ENCODE measurements at places on chromosomes 7 and 10. TPM values are rescaled to one million over a fixed set of nuclear protein-coding genes. Genes with fewer than 3 reads are reported as not detected.

DNA sequence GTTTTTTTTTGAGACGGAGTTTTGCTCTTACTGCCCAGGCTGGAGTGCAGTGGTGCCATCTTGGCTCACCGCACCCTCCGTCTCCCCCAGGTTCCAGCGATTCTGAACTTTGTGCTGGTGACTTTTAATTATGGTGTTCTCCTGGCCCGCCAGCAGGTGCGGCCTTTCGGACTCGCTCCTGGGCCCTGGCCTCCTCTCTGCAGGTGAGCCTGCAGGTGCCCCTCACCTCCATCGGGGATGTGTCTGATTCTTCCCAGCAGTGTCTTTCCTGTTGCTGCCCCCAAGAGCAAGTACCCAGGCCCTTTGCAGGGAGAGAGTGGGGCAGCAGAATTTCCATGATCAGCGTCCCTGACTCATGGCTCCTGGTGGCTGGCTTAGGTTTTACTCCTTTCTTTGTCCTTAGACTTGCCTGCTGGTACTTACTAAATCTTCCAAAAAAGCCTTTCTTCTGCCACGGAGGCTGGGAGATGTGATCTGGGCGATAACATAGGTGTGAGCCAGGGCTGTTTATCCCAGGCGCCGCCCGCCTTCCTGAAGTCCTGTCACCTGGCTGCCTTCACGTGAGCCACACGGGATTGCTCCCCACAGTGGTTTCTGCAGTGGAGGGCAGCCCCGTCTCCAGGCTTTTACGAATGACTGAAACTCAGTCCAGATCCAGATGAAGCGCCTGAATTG lies 10.7 kb downstream of the WIPI2 start:
- DNase-seq = no peak

DNA sequence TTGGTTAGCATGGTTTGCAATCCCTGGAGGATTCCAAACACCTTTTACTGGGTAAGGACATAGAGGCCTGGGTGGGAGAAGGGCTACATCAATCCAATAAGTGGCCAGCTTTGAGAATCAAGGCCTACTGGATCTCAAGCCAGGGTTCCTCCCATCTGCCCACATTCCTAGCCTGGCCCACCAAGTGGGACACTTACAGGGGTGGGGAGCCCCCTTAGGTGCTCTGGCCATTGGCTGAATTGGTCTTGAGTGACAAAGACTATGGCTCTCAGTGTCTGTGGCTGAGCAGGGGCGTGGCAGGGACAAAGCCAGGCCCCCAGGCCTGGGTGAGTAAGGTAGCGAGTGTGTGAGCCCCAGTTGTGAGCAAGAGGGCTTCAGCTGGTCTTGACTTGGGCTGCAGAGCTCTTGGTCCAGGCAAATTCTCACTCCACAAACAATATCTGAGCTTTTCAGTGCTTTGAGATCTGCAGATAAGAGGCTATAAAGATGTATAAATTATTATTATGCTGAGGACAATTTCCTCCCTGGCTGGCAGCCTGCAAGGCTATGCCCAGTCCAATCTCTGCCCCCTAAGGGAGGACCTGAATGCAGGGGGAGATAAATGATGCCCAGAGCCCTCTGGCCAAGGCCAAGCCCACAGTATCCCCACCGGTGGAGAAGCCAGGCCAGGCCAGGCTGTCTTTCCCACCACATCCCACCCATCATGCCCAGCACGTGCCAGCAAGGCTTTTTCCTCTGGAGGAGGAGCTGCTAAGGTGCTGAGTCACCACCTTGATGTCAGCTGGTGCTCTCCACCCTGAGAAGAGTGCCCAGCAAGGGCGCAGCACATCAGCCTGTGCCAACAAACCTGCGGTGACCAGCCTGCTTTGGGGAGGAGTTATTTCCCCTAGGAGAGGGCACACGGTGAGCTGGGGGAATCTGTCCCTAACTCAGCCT lies 80.7 kb upstream of the DUSP5 start:
- DNase-seq = no peak

DNA sequence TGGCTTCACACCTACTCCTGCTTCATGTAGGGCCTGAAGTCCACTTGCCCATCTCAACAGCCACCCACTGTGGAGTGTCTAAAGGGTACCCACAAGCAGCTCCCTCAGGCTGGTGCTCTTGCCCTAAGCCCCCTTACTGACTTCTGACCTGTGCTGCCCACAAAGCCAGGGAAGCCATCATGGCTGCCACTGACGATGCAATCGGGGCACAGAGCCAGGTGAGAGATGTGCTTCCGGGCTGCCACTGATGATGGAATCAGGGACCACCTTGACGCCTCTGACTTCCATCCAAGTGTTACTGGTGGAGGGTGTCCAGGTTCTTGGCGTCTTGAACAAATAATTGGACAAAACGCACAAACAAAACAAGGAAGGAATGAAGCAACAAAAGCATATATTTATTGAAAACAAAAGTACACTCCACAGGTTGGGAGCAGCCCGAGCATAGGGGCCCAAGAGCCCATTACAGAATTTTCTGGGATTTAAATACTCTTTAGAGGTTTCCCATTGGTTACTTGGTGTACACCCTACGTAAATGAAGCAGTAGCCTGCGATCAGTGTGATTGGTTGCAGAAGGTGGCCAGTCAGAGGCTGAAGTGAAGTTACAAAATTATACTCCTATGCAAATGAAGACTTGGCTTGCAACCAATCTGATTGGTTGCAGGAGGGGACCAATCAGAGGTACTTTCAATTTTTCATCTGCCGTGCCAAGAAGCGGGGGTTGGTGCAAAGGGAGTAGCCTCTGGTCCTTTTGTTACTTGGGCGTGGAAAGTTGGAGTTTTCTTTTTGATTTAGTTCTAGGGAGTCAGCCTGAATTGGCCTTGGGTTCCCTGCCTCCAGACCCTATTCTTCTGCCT lies 4.5 kb downstream of the CPA2 start:
- DNase-seq = no peak

Gene CPXM2
- not detected for total RNA-seq

Gene EBLN1
- not detected for total RNA-seq
